ENCODE measurements at places on chromosomes 7 and 10.

GRCh38 chr10:71397296-71398212 lies 834 bp downstream of the CDH23 start:
- DNase-seq = no peak

- no peak for DNase-seq
These were observed 259.8 kb downstream of the GLI3 start for GRCh38 chr7:41977151-41977651.

- DNase-seq = no peak
These were observed 10.4 kb upstream of the PCGF5 start for GRCh38 chr10:91210014-91210413.

- DNase-seq = no peak
These were observed 17.8 kb upstream of the PCBD1 start for GRCh38 chr10:70906031-70906783.

- DNase-seq = no peak
These were observed 13.2 kb downstream of the EPHA1 start for GRCh38 chr7:143395187-143396149.
